ENCODE measurements at places on chromosomes 4 and X. TPM values are rescaled to one million over a fixed set of nuclear protein-coding genes. Genes with fewer than 3 reads are reported as not detected.
A peak's percentile ranks its signal among the peaks of the same experiment; 100 is the strongest.

- H3K27me3 ChIP-seq = no peaks in the 10 kb centered on the region
- peaks cover 6% of the 10 kb centered on the region for H3K4me1 ChIP-seq
- H3K36me3 ChIP-seq = no peaks in the 10 kb centered on the region
- H3K27ac ChIP-seq = peak overlapping the region; percentile 78
- peak; percentile 75 for DNase-seq
Observed at GRCh38 chrX:70301716-70302115, 11.8 kb downstream of the KIF4A start.

DNA sequence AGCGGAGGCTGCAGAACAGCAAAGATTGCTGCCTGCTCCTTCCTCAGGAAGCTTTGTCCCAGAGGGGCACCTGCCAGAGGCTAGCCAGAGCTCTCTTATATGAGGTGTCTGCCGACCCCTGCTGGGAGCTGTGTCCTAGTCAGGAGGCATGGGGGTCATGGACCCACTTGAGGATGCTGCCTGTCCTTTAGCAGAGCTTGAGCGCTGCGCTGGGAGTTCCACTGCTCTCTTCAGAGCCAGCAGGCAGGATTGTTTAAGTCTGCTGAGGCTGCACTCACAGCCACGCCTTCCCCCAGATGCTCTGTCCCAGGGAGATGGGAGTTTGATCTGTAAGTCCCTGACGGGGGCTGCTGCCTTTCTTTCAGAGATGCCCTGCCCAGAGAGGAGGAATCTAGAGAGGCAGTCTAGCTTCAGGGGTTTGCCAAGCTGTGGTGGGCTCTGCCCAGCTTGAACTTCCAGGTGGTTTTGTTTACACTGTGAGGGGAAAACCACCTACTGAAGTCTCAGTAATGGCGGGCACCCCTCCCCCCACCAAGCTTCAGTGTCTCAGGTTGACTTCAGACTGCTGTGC is 10.9 kb downstream of the DCK start:
- H3K4me3 ChIP-seq = no peak overlapping the region
- no peak overlapping the region for H3K27ac ChIP-seq
- DNase-seq = no peak
- H3K27me3 ChIP-seq = no peaks in the 10 kb centered on the region

DNA sequence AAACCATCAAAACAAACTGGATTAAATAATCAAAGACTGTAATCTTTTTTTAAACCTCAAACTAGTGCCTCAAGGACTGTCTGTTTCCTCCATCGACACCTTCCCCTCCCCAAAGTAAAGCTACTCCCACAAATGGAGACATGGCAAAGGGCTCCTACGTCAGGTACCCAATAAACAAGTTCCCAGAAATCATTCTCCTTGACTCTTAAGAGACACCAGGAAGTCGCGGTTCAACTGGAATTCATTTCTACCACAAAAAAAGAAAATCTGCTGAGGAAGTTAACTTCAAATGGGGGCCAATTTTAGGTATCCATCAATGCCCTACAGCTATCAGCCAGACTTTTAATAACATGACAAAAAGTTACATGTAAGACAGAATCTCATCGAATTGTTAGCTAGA is 2.5 kb downstream of the RPS4X start:
- H3K4me3 ChIP-seq = no peak overlapping the region
- peaks cover 2% of the 10 kb centered on the region for H3K27me3 ChIP-seq
- DNase-seq = no peak
- H3K27ac ChIP-seq = no peak overlapping the region
- peaks cover 14% of the 10 kb centered on the region for H3K36me3 ChIP-seq

MAGEA10 gene
- not detected for total RNA-seq

DNA sequence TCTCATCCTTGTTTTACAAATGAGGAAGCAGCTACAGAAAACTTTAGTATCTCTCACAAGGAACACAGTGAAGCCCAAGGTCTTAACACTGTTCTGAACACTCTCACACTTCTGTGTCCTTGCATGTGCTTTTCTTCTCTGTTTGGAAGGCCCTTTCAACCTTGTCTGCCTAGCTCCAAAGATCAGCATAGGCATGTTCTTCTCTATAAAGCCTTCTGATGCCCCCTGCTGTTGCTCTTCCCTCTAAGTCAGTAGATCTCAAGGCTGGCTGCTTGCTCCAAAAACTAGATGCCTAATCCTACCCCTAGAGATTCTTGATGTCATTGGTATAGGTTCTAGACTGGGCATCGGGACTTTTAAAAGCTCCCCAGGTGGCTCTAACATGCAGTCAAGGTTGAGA is 5.9 kb downstream of the APOO start:
- DNase-seq = peak; percentile 81
- H3K4me1 ChIP-seq = peaks cover 48% of the 10 kb centered on the region

All from endothelial cell of umbilical vein (primary cell).